PC-9 (cell line): ENCODE measurements at places on chromosomes 2 and 18. TPM values are rescaled to one million over a fixed set of nuclear protein-coding genes. Genes with fewer than 3 reads are reported as not detected.

- no peak for DNase-seq
These were observed 164.0 kb downstream of the HDAC4 start for GRCh38 chr2:239236808-239237205.

DNA sequence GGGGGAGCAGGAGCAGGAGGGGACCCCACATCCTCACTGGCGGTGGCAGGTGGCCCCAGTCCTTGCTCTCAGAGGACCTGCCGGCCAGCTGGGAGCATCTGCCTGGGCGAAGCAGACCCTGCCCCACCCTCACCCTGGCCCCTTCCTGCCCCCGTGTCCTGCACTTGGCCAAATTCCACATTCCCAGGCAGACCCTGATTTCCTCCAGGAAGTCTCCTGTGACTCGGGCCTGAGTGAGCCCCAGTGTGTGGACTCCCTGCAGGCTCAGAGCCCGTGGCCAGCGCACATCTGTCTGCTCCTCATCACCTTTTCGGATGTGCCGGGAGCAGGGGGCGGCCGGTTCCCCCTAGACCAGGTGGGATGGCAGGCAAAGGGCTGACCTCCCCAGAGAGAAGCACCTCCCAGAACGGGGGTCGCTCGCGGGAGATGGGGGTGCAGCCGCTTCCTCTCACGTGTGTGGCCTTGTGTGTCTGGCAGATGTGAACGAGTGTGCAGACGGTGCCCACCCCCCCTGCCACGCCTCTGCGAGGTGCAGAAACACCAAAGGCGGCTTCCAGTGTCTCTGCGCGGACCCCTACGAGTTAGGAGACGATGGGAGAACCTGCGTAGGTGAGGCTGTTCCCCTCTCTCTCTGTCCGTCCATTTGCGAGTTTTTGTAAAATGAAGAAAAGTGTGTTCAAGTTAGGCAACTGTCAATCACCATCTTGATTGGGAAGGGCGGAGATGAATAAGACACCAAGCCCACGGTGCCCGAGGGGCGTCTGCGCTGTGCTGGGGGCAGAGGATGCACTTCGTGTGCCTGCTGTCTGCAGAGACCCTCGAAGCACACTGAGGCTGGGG, 90.4 kb downstream of the TPO start:
- no peak for DNase-seq

GRCh38 chr18:59238385-59238784, 18.4 kb downstream of the GRP start:
- no peak for DNase-seq

DNA sequence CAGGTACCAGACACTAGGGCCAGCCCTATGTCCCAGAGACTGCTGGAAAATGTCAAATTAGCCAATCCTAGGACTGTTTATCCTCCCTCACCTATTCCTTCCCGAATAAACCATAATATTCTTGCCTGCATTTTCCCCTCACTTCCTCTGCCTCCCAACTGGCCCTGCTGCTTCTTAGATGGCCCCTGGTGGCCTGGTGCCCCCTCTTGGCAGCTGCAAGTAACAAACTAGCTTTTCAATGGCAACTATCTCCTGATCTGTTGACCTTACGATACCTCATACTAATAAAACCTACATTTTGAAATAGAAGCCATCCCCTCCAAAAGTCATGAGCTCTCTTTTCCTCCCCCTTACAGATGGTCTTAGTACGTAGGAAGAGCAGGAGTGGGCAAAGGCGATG, 132.0 kb downstream of the ALPK2 start:
- no peak for DNase-seq

- DNase-seq, result no peak
These were observed 141.0 kb downstream of the ADCYAP1 start for GRCh38 chr18:1045658-1046057.

GRCh38 chr18:23512641-23513040, 9.3 kb downstream of the RMC1 start:
- no peak for DNase-seq

DNA sequence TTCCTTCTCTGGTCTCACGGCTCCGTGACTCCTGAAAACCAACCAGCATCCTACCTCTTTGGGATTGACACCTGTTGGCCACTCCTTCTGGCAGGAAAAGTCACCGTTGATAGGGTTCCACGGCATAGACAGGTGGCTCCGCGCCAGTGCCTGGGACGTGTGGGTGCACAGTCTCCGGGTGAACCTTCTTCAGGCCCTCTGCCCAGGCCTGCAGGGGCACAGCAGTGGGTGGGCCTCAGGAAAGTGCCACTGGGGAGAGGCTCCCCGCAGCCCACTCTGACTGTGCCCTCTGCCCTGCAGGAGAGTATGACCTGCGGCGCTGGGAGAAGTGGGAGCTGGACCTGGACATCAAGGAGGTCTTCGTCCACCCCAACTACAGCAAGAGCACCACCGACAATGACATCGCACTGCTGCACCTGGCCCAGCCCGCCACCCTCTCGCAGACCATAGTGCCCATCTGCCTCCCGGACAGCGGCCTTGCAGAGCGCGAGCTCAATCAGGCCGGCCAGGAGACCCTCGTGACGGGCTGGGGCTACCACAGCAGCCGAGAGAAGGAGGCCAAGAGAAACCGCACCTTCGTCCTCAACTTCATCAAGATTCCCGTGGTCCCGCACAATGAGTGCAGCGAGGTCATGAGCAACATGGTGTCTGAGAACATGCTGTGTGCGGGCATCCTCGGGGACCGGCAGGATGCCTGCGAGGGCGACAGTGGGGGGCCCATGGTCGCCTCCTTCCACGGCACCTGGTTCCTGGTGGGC, 10.0 kb downstream of the PROC start:
- no peak for DNase-seq

- DNase-seq, result no peak
These were observed 6.9 kb downstream of the AMER3 start for GRCh38 chr2:130762031-130762909.

DNA sequence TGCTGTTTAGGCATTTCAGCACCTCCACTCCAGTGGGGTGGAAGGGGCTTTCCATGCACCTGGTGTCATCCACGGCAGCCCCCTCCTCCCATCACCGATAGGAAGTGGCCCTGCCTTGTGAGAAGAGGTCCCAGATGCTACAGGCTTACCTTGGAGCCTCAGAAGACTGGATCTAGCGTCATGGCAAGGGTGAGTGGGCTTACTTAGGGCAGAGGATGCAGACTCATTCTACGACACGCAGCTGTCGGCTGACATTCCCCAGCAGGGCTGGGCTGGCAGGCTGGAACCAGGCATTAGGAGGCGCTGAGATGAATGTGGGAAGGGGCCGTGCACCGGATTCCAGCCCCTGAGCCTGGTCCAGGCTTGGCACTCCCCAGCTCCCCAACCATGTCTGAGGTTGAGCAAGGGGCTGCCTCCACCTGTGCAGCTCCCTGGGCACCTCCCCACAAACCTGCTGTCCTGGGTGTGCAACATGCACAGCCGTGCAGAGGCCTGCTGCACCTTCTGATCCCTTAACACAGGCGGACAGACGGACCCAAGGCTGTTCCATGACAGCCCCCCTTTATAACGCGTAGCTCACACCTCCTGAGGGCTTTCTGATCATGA, 1.7 kb upstream of the PRLH start:
- no peak for DNase-seq

DNA sequence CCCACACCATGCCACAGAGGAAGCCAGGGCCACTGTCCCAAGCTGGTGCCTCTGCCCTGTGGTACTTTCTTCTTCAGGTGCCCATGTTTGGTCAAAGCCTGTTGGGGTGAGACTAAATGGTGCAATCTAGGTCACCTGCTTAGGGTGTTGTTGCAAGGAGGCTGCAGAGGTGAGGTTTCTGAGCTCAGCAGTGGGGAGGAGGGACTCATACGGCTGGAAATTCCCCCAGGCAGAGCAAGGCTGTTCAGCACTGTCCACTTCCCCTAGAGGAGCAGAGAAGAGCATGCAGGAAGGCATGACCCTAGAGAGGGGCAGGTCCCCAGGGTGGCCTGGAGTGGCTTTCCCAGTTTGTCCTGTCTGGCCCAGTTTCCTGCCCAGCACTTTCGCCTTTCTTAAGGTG, 211.0 kb downstream of the HAUS1 start:
- peak; percentile 55 for DNase-seq

GRCh38 chr2:1505031-1505441, 91.8 kb downstream of the TPO start:
- no peak for DNase-seq

- no peak for DNase-seq
These were observed 125.0 kb downstream of the SPHKAP start for GRCh38 chr2:228056293-228057097.

- no peak for DNase-seq
These were observed 894.9 kb upstream of the CDH2 start for GRCh38 chr18:29071869-29072268.

DNA sequence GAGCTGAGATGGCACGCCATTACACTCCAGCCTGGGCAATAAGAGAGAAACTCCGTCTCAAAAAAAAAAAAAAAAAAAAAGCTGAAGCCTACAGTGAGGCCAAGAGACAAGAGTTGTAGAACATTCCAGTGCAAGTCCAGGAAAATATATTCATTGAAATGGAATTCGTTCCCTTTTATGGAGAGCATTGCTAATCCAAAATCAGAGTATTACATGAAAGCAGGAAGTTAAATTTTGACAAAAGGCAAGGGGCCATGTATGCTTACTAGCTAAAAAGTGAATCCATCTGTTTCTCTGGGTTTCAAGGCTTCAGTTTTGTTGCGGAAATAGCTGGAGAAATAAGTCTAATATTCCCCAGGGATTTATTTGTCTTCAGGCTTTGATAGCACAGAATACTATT, 471.7 kb downstream of the THSD7B start:
- DNase-seq, result no peak

DNA sequence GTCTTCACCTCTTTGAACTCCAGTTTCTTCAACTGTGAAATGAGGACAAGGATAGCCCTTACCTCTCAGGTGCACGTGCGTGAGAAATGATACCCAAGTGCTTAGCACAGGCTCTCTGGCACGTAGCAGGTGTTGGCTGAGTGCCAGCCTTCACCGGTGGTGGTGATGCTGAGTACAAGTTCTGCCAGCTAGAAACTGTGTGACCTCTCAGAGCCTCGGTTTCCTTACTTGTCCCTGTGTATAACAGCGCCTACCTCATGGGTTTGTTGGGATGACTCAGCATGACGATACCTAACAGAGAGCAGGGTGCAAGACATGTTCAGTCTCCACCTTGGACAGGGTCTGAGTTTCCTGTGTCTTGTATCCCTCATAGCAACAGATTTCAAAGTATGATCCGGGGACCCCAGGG, 205.1 kb downstream of the TNS1 start:
- no peak for DNase-seq

DNA sequence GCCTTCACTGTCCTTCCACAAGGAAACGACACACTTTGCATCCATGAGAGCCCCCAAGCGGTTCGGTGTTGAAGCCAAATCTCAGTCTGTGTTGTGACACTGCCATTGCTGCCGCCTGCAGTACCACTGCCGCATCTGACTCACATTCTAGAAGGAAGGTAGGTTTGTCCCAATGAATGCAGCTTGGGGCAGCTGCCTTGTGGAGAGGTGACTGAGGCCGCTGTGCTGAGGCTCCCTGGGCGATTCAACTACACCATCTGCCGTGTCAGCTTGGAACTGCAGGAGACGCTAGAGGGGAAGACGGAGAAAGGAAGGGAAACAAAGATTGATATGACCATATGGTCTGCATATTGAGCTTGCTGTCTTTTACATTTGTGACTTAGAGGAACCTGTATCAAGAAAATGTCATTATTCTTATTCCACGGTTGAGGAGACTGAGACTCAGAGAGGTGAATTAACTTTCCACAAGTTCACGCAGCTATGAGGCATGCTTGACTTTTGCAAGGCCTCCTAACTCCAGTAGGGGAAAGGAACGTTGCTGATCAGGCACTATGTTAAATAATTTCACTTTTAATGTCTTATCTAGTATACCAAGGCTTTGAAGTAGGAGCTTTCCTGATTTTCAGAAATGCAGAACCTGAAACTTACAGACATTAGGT, 43.5 kb upstream of the LMAN1 start:
- peak; percentile 89 for DNase-seq

DNA sequence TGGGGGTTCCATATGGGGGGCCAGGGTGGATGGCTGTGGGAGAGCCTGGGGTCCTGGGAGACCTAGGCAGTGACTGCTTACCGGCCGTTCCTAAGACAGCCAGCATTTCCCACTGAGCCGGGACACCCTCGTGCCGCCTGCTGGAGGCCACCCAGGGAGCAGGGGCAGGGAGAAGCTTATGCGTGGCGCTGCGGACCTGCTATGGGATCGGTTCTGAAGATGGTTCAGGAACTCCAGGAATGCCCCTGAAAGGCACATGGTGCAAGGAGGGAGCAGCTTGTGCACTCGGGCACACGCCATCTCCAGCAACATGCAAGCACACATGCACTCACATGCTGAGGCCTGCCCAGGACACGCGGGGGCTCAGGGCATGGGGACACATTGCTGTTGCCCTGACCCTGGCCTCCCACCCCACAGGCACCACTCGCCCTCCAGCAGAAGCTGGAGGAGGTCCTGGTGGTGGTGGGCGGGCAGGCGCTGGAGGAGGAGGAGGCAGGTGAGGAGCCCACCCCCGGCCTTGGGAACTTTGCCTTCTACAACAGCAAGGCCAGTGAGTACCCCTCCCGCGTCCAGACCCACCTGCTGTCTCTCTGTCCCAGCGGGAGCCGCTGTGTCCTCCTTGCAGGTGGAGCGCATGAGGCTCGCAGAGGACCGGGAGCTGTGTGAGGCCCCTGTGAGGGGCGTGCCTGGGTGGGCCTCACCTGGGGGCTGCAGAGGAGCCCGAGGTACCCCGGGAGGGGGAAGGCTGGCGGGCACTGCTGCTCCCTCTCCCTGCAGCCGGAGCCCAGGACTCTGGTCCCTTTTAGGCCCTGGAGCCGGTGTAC, 4.1 kb downstream of the KLHL30 start:
- DNase-seq, result no peak

GRCh38 chr2:222547083-222547482, 108.8 kb downstream of the FARSB start:
- no peak for DNase-seq

The SPDYA gene
- 1.9 and 3.0 TPM in 2 replicates for total RNA-seq

The AGXT gene
- total RNA-seq, result not detected in 2 replicates

The C2orf78 gene
- not detected in 2 replicates for total RNA-seq

The TUBB8B gene
- not detected in 2 replicates for total RNA-seq

The INSIG2 gene
- 33.6 and 54.8 TPM in 2 replicates for total RNA-seq

The HRH4 gene
- 0.18 TPM in 1 of 2 replicates, not detected in the other for total RNA-seq

The OSBPL6 gene
- 2.6 and 3.5 TPM in 2 replicates for total RNA-seq

The TUBA3E gene
- total RNA-seq, result not detected in 2 replicates

The TMEM200C gene
- not detected in 2 replicates for total RNA-seq

The CHST10 gene
- total RNA-seq, result not detected in 2 replicates

The EFR3B gene
- total RNA-seq, result 0.20 TPM in 1 of 2 replicates, not detected in the other
